ENCODE measurements at places on chromosomes 2 and 18. TPM values are rescaled to one million over a fixed set of nuclear protein-coding genes. Genes with fewer than 3 reads are reported as not detected.
A peak's percentile ranks its signal among the peaks of the same experiment; 100 is the strongest.

- DNase-seq = no peak
Measured at GRCh38 chr2:8344144-8345097, 337.4 kb upstream of the ID2 start.

DNA sequence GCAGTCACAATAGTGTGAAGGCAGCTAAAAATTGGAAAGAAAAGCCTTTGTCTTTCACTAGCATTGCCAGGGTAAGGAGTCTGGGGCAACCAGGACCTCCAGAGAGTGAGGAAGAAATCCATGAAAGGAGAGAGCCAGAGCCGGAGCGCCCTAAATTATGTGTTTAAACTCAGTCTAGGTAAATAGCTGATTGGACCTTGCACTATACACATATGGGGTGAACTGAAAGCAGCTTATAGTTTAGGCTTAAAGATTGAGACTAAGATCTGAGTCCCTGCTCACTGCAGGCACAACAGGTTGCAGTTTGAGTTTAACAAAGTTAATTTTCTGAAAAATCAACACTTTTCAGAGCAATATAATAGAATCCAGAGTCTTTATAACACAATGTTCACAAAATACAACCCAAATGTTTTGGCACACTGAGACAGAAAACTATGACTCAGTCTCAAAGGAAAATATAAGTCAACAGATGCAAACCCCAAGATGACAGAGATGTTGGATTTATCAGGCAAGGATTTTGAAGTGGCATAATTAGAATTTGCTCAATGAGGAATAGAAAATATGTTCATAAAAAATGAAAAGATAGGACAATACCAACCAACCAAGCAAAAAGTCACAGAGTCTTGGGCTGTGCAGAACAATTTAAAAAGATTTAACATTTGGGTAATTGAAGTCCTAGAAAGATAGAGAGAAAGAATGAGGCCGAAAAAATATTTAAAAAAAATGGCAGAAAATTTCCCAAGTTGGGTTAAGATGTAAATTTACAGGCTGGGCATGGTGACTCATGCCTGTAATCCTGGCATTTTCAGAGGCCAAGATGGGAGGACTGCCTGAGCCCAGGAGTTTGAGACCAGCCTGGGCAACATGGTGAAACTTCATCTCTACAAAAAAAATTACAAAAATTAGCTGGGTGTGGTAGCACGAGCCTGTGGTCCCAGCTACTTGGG lies 39.6 kb downstream of the DOK1 start:
- no peak for DNase-seq

DNA sequence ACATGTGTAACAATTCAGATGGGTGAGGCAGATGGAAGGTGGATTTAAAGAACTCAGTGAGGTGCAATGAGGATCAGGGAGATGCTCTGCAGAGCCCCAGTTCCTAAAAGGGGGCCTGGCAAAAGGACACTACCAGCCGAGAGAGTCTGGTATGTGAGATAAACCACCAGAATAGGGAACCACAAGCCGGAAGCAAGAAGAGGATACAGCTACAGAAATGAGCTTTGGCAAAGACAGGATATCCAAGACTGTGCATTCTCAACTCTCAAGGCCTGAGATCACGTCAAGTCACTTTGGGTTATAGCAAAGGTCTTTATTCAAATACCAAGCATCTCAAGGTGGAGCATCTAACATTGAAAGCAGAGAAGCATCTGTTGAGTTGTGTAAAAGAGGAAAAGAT lies 293.5 kb downstream of the ARHGAP15 start:
- DNase-seq = no peak

DNA sequence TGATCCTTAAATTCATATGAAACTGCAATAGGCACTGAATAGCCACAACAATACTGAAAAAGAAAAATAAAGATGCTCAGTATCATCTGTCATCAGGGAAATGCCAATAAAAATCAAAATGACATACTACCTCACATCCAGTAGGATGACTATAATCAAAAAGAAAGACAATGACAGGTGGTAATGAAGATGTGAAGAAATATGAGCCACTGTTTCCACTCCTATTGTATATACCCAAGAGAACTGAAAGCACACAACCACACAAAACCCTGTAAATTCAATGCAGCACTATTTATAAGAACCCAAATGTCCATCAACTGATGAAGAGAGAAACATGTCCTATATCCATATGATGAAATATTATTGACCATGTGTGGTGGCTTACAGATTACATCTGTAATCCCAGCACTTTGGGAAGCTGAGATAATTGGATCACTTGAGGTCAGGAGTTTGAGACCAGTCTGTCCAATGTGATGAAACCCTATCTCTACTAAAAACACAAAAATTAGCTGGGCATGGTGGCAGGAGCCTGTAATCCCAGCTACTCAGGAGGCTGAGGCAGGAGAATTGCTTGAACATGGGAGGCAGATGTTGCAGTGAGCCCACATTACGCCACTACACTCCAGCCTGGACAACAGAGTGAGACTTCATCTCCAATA lies 39.9 kb downstream of the MAP3K2 start:
- DNase-seq = no peak

- no peak for DNase-seq
Measured at GRCh38 chr2:163553601-163554000, 182.2 kb downstream of the FIGN start.

- no peak for DNase-seq
Measured at GRCh38 chr2:110866466-110866865, 134.1 kb downstream of the ACOXL start.

DNA sequence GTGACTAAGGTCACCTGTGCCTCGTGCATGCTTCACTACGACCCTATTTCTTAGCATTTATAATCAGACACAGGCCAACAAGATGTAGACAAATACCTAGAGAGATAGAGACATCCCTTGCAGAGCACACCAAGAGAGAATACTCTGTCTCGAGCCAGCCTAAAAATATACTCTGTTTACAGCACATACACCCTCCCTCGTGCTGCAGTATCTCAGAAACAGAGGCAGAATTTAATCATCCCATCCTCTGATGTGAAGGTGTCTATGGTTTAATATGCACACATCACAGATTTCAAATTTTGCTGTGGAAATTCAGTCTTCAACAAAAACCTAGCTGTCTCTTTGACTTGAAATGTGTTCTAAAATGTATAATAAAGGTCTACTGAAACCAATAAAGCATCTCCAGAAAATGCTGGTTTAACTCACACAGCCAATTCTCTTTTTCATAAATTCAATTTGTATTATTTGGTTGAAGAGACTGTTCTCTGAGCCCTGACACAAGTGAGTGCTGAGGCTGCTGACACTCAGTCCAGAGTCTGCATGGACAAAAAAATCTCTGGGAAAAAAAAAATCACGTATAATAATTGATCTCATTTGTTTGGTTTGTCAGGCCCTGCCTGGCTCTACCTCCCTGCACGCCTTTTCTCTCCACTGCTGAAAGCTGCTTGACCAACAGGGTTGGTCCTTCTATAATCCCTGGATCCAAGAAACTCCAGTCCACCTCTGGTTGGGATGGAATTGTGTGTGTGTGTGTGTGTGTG lies 142.0 kb upstream of the FSHR start:
- peak; percentile 9 for DNase-seq

DNA sequence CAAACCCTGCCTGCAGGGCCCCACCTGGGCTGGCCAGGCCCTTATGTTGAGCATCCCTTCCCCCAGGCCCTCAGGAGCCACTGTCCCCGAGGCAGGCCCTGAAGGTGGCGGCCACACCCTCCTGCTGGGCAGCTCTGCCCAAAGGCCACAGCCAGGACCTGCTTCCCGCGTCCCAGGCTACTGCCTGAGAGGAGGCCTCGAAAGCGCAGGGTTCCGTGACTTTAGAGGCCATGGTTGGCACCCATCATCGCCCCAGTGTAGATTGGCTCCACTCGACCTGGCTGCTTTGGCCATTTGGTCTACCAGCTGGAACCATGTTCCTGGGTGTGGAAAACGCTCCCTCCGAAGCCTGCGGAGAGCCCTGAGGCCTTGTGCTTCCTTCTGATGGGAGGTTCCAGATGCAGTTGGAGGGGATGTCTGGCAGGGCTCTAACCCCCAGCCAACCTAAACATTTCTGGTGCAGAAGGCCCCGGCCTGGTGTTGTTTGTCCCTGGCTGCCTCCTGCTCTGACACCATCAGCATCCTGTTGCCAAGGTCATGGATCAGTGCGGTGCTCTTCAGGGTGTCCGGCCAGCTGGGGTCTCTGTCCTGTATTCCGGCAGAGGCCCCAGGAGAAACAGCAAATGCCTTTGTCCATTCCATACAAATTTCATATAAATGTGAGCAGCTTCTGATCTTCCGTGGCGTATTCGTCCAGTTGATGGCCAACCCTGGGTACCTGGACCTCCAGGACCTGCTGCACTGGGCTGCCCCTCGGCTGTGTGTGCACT lies 14.7 kb downstream of the CAPN10 start:
- DNase-seq = no peak

The CLK1 gene
- 27.9 TPM for polyA plus RNA-seq

The OTOS gene
- 3.5 TPM for polyA plus RNA-seq

- DNase-seq = no peak
Measured at GRCh38 chr2:196361606-196362326, 190.4 kb upstream of the STK17B start.

GRCh38 chr2:239692919-239693318 lies 292.1 kb upstream of the HDAC4 start:
- DNase-seq = no peak

DNA sequence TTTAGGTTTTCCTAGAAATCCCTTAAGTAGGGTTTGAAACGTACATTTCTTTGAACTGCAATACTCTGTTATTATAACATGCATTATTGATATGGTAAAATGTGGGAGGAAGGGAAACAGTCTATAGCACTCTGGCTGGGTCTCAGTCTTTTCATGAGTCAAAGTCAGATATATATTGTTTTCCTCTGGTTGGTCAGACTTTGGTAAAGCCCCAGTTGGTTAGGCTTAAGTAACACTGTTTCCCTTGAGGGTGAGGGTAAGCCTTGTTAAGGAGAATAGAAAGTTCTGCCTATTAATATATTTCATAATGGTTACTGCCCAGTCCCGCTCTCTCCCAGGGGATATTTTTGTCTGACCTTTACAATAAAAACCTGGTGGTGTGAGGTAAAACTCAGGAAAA lies 44.7 kb upstream of the TNP1 start:
- no peak for DNase-seq

DNA sequence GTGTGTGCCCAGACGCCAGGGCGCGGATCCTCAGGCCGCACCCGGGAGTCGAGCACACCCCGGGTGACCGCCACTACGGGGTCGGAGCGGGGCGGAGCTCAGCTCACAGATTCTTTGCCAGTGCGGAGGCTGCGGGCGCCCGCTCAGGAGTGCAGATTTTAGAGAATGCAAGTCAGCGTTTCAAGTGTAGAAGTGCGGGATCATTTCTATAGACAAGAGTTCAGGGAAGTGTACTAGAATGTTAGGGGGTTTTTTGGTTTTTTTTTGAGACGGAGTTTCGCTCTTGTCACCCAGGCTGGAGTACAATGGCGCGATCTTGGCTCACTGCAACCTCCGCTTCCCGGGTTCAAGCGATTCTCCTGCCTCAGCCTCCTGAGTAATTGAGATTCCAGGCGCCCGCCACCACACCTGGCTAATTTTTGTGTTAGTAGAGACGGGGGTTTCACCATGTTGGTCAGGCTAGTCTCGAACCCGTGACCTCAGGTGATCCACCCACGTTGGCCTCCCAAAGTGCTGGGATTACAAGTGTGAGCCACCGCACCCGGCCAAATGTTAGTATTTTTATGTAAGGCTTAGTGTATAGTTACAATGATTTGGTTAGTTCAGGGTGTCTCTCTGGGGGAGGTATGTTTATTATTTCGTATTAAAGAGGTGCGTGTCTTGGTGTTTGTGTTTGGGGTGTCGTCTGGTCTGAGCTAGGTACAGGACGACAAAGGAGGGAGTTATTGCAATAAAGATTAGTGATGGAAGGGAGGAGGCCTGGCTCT lies 619 bp upstream of the FAM168B start:
- no peak for DNase-seq

- no peak for DNase-seq
Measured at GRCh38 chr2:25323042-25323514, 18.6 kb downstream of the DNMT3A start.

DNA sequence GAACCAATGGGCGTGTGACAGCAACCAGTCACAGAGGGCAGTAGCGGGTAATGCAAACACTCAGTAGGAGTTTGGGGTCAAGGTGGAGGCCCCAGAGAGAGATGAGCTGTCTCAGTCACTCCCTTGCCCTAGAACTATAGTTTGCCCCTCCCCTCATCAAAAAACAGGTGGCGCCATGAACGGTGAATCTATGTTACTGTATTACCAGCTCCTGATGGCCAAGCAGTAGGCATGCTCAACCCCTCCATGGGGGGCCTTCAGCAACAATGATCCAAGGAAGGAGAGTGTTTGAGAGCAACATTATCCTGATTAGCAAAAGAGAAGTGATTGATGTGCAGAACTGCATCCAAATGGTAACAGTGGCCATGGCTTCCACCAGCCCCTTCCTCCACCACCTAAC lies 30.4 kb downstream of the TRABD2A start:
- DNase-seq = no peak

DNA sequence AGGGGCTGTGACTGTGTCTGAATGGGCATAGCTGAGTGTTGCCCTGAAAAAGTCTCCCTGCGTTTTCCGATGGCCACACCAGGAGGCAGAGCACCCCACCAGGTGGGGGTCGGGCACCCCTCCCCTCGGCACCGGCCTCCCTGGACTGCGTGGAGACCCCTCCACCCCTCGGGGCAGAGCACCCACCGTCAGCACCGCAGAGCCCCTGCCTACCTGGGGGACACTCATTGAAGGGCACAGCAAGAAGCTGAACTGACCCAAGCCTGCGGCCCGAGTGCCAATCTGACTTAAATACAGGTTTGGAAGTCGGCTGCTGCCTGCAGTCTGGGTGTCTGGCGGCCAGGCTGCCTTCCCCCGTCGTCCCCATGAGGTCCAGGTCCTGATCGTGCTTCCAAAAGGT lies 69.9 kb downstream of the KCNG2 start:
- no peak for DNase-seq

The C2orf81 gene
- polyA plus RNA-seq = 9.9 TPM

DNA sequence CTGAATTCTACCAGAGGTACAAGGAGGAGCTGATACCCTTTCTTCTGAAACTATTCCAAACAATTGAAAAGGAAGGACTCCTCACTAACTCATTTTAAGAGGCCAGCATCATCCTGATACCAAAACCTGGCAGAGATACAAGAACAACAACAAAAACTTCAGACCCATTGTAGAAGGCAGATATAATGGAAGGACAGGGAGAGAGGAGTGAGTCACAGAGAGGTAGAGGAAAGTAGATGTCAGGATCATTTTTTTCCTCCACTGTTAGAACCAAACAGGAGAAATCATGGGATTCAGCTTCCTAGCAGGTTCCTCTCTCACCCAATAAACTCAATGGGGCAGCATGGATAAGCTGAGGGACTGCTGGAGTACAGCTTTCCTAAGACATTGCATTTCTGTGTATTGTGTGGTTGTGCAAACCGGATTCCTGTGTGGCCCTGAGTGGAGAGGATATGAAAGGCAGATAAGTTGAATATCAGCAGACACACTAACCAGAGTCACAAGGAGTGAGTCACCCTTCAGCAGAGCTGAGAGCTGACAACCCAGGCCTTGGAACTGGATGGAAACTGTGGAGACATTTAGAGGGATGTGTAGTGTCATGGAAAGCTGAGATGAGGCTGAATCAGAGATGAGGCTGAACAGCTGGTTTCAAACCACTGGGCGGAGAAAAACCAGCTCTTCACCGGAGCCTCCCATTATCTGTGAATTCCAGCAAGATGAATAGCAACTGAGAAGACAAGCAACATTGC lies 60.9 kb upstream of the MMADHC start:
- DNase-seq = no peak

GRCh38 chr18:38940475-38940862 lies 1374.9 kb upstream of the CELF4 start:
- DNase-seq = no peak

- no peak for DNase-seq
Measured at GRCh38 chr2:203360833-203361430, 32.7 kb downstream of the ABI2 start.

The ST6GAL2 gene
- 4.3 TPM for polyA plus RNA-seq

- no peak for DNase-seq
Measured at GRCh38 chr2:85746321-85747004, 7.3 kb upstream of the ATOH8 start.
